Effector memory CD8-positive, alpha-beta T cell (primary cell): ENCODE measurements at places on chromosomes 3 and 15.

GRCh38 chr3:102512734-102513504, 78.1 kb downstream of the ZPLD1 start:
- DNase-seq, result no peak

GRCh38 chr3:158226429-158226828, 116.5 kb downstream of the RSRC1 start:
- no peak for DNase-seq

DNA sequence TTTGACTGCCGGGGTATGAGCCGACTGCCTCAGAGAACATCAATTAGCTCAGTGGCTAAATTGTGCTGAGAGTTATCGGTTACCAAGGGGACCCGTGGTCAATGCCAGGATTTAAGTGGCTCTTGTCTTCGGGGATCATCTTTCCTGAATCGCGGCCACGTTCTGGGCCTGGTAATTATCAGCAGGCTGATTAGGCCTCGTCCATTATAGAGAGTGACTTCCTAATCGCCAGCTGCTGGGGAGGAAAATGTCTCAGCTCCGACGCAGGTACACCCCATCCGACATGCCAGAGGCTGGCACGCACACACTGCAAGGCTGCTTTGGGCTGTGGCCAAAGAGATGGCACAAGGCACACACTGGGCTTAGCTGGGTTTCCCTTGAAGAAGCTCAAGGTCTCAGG, 10.6 kb downstream of the TRH start:
- no peak for DNase-seq

GRCh38 chr15:89666184-89666857, 11.1 kb upstream of the KIF7 start:
- DNase-seq, result no peak

- DNase-seq, result no peak
Observed at GRCh38 chr3:30615615-30616346, 9.4 kb downstream of the TGFBR2 start.

GRCh38 chr15:59266028-59266427, 59.4 kb downstream of the LDHAL6B start:
- no peak for DNase-seq

DNA sequence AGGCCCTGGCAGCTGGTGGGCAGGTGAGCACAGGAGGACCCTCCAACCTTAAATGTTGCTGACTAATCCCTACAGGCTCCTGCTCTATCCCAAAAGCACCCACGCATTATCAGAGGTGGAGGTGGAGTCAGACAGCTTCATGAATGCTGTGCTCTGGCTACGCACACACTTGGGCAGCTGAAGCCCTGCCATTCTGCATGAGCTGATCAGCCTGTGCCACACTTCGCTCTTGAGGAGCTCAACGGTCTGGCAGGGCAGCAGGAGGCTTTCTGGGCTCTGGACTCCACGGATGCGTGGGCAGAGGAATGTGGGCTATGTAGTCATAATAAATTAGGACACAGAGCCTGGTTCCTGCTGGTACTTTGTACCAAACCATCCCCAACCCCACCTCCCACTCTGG, 6.1 kb downstream of the MST1 start:
- DNase-seq, result no peak

GRCh38 chr3:159732172-159733111, 256.2 kb upstream of the IL12A start:
- DNase-seq, result no peak

- no peak for DNase-seq
Observed at GRCh38 chr3:164737174-164737573, 341.1 kb downstream of the SI start.

GRCh38 chr3:187763850-187764648, 18.8 kb upstream of the BCL6 start:
- DNase-seq, result no peak

- DNase-seq, result peak; percentile 65
Observed at GRCh38 chr3:13233487-13234485, 160.6 kb upstream of the IQSEC1 start.

- DNase-seq, result no peak
Observed at GRCh38 chr3:156160647-156161046, 40.3 kb downstream of the KCNAB1 start.

DNA sequence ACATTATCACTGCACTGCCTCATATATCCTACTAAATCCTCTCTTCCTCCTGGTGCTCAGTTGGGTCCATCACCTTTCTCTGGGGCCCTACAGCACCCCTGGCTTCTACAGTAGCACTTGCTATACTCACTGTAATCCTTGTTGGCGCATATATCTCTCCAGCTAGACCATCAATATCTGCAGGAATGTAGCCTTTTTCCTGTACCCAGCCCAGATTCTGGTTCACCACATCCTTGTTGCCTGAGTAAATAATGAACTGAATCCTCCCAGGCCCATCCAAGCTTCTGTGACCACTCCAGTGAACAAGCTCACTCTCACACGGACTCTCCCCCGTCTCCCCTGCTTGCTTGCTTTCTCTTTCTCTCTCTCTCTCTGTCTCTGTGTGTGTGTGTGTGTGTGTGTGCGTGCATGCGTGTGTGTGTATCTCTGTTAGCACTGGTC, 62.5 kb upstream of the LIPC start:
- no peak for DNase-seq

- no peak for DNase-seq
Observed at GRCh38 chr3:155572085-155572484, 172.8 kb downstream of the PLCH1 start.

DNA sequence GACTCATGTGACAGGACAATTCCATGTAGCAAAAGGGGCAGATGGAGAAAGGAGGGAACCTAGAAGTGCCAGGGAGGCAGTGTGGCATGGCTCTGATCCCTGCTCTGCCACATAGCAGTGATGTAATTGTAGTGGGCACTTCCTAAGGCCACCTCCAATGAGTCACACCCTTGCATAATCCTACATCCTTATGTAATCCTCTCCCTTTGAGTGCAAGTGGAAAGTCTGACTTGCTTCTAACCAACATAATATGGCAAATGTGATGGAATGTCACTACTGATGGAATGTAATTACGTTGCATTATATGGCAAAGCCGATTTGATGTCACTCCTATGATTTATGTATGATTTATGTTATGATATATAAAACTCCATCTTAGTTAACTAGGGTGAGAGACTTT, 72.9 kb upstream of the ATP2C1 start:
- no peak for DNase-seq

DNA sequence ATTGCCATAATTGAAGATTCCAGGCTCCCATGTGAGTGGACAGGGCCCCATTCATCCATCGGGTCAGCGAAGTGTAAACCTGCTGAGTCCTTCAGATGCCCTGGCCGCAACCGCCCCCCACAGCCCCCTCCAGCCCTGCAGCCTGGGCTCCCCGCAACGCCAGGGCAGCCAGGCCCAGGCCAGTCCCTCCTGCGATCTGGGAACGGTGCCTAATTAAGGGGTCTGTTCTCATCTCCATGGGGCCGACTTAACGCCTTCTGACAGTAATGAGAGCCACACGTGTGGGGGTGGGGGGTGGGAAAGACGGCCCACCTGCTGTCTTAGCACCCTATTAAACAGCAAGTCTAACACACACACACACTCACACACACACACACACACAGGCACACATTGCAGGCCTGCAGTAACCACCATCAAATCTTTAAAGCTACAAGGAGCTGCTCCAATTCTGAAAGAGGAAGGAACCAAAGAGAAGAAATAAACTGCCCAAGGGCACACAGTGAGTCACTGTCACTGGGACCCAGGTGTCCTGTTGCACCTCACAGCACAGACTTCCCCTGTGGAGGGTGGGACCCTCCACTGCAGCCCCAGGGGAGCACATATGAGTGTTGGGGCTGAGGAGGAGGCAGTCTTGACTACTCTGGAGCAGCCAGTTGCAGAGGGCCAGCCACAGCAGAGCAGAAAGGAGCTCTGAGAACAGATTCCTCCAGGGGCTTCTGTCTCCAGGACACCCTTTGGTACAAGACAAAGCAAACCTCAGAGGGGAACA, 31.8 kb upstream of the HES1 start:
- no peak for DNase-seq

DNA sequence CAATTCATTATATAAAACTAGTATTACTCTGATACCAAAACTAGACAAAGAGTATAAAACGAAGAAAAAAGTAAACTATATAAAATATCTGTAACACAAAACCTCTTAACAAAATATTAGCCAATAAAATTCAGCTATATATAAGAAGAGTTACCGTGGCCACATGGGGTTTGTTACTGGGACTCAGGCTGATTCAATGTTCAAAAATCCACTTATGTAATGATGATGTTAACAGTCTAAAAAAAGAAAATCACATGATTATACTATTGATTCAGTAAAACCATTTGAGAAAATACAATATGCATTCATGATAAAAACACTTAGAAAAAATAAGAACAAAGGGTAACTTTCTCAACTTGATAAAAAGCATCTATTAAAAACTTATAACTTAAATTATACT, 18.3 kb downstream of the P2RY1 start:
- no peak for DNase-seq

DNA sequence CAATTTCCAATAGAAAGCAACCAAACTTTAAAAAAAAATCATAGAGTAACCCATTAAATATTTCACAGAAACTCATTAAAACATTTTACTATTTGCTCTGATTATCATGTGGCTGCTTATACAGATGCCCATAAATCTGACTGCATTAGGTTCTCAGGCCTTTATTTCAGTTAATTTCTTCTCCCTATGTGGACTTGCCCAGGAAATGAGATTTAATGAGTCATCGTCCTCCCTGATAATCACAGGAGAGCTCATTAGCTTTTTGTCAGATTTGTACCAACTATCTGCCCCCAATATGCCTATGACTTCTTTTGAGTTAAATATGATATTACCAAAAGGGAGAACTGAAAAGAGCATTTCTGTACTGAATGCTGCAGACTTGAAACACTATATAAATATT, 168.0 kb downstream of the FOXB1 start:
- no peak for DNase-seq

- no peak for DNase-seq
Observed at GRCh38 chr15:25832158-25832557, 31.0 kb downstream of the ATP10A start.
